ENCODE measurements at places on chromosomes 7 and 10.

GRCh38 chr7:20330928-20331909, 519 bp downstream of the ITGB8 start:
- no peak for DNase-seq

DNA sequence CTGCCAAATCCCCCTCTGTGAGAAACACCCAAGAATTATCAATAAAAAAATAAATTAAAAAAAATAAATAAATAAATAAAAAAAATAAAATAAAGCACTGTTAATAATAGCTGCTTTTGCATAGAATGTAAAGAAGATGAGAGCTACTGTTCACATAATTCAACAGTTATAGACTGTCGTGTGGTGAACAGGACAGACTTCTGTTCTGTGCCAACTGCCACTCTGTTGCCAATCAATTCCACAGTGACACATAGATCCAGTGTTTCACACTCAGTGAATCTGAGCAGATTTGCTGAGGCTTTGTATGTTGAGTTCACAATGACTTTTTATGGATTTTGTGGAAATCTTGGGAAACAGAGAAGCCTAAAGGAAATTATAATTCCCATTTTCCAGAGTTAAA, 14.9 kb downstream of the ARHGAP19 start:
- DNase-seq, result no peak

- no peak for DNase-seq
Measured at GRCh38 chr7:23604296-23604640, 7.1 kb downstream of the CCDC126 start.

- no peak for DNase-seq
Measured at GRCh38 chr10:16776896-16777295, 40.3 kb downstream of the RSU1 start.

DNA sequence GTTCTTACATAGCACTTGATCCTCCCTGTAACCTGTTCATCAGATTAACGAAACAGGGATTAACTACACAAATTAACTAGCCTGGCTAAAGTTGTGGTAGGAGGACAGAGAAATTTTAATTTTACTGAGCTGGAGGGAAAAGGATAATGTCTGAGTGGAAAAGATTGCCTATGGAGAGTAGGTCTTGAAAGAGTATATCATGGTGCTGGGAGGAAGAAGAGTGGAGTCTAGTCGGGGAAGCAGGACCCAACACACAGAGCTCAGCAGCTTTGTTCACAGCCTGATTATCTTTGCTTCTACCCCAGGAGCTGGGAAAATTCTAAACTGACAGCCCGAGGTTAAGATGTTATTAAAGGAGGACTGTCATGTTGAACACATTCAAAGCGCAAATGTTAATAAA, 6.1 kb upstream of the KDM7A start:
- DNase-seq, result no peak

DNA sequence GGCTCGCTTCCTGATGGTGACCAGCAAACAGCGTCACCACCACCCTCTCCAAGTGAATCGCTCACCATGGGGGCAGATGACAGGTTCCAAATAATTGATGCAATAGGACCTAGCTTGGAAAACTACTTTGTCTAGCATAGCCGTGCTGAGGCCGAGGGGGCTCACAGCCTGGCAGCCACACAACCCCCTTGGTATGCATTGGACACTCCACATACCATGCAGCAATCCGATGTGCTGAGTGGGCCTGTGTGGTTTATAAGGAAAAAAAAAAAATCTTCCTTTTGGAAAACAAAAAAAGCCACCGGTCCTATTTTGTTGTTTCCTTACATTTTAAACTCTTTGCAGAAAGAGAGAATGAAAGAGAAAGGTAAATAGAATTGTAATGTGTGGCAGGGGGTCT, 15.1 kb downstream of the GATA3 start:
- no peak for DNase-seq

GRCh38 chr7:148296994-148297644, 293.4 kb upstream of the C7orf33 start:
- no peak for DNase-seq

- no peak for DNase-seq
Measured at GRCh38 chr7:100692578-100692961, 1.5 kb downstream of the GIGYF1 start.

GRCh38 chr10:101282947-101283346, 53.7 kb upstream of the LBX1 start:
- DNase-seq, result no peak

GRCh38 chr7:105743351-105744090, 132.9 kb downstream of the ATXN7L1 start:
- no peak for DNase-seq

DNA sequence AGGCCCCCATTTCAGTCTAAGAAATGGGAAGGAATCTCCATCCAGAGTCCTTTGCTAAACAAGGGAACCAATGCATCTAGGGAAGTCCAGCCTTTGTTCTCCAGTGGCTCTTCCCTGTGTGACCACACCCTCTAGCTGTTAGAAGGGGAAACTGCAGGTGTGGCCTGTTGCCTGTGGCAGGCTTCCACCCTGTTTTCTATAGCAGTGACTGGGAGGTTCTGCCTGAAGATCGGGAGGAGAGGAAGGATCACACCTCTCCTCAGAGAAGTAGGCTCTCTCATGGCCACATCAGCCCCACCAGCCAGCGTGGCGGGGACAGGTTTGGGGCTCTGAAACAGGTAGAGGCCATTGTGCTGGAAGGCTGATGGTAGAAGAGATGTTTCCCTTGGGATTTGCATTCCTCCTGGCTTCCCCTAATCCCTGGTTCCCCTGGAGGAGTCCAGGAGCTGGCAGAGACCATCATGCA, 47.7 kb upstream of the TRIM8 start:
- DNase-seq, result no peak

Data from smooth muscle cell of the brain vasculature (primary cell).